ENCODE measurements at places on chromosomes 3 and 15. TPM values are rescaled to one million over a fixed set of nuclear protein-coding genes. Genes with fewer than 3 reads are reported as not detected.

DNA sequence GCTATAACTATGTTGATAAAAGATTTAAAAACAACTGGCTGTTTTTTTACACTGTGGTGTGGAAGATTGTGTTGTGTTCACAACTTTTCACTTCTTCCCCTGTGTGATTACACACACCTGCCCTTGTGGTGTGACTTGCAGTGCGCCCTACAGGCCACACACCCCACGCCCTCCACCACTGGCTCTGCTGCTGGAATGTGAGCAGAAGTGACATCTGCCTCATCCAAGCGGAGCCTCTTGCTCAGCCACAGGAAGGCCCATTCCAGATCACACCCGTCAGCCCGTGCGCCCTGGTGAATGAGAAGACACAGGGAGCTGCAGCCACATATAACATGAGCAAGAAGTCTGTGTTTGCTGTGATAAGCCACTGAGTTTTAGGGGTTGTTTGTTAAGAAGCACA, 7.0 kb downstream of the CCR2 start:
- no peak for DNase-seq

CCDC51 gene
- 8.9 TPM for total RNA-seq

- DNase-seq = no peak
These were observed 775.9 kb downstream of the AGBL1 start for GRCh38 chr15:86855307-86856291.

- DNase-seq = peak; percentile 72
These were observed 22.2 kb downstream of the UACA start for GRCh38 chr15:70741107-70741531.

GRCh38 chr15:101091080-101092017, 160.5 kb downstream of the CHSY1 start:
- peak; percentile 96 for DNase-seq

- no peak for DNase-seq
These were observed 24.2 kb upstream of the ZPLD1 start for GRCh38 chr3:102410616-102411015.

CASR gene
- not detected for total RNA-seq

DNA sequence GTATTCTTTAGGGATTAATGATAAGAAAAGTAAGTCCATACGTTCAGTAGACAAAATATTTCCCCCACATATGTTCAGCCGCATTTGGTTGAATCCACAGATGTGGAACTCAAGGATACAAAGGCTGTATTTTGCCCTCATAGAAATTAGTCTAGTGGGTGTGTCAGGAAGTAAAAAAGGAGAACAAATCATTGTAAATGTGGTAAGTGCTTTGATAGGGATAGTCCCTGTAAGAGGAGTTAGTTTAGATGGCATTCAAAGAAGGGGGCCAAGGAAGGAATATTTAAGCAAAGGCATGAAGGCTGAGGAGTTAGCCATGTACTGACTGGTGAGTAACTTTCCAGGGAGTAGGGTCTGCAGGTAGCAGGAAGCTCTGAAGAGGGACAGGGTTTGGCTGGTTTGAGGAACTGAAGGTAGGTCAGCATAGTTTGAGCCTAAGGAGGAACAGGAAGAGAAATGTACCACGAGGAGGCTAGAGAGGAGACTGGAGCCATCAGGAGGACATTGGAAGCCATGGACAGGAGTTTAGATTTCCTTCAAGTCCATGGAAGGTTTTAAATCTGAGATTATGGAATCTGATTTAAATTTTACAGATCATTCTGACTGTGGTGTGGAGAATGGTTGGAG, 98.8 kb downstream of the MME start:
- DNase-seq = no peak

ADGRG7 gene
- not detected for total RNA-seq

CCR3 gene
- total RNA-seq = not detected

DNA sequence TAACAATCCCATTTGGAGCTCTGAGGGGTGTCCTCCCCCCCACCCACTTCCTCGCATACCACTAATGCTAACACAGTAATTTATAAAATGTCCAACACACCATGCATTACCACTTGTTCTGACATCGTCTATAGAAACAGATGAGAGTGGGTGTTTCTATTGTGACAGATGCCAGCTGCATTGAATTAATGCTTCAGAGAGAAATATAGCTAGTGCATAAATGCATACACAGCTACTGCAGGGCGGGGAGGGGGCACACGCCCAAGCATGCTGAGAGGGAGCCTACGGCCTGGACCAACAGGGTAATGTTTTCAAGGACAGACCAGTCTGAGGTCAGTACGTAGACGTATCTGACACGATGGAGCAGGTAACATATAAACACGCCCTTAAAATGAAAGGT, 106.0 kb upstream of the FEZF2 start:
- no peak for DNase-seq

VGLL4 gene
- 58.1 TPM for total RNA-seq

MST1R gene
- 0.22 TPM for total RNA-seq

HCLS1 gene
- total RNA-seq = 24.0 TPM

DNA sequence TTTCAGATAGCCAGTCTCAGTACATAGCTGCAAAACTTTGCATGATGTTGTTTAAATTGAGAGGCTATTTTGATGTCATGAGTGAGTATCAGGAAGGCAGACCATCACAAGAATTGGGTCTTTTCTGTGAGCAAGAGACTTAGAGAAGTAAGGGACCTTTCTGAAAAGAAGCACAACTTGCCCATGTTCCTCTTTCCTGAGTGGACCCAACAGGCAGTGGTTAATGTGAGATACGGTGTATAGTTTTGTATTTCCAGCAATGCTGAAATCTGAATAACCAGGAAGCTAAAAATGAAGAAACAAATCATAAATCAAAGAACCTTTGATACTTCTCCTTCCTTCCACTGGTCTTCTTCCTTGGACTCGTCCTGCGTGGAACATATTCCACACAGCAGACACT, 25.1 kb downstream of the MCTP2 start:
- DNase-seq = no peak

DNA sequence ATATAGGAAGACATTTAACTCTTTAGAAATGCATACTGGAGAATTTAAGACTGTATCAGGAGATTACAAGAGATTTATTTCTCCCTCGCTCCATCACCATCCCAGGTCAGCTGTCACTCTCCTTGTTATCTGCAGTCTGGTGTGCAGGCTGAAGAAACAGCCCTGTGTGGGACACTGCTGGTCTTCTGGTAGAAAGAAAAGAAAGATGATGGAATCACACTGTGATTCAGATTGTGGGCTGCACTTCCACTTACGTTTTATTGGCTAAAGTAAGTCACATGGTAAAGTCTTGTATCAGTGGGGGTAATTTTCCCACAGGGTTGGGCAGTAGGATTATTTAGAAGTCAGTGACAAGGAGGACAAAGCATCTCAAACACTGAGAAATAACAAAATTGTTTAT, 18.1 kb upstream of the ATP1B3 start:
- DNase-seq = no peak
